ENCODE measurements at places on chromosomes 5 and 9.

GRCh38 chr9:38127271-38127839 is 58.3 kb upstream of the SHB start:
- no peak for DNase-seq

DNA sequence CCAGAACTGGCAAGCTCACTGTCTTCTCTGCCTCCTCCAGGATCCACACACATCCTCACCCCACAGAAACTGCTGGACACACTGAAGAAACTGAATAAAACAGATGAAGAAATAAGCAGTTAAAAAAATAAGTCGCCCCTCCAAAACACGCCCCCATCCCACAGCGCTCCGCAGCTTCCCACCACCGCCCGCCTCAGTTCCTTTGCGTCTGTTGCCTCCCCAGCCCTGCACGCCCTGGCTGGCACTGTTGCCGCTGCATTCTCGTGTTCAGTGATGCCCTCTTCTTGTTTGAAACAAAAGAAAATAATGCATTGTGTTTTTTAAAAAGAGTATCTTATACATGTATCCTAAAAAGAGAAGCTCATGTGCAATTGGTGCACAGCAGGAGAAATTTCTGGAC is 16.1 kb upstream of the CFAP157 start:
- DNase-seq, result no peak

DNA sequence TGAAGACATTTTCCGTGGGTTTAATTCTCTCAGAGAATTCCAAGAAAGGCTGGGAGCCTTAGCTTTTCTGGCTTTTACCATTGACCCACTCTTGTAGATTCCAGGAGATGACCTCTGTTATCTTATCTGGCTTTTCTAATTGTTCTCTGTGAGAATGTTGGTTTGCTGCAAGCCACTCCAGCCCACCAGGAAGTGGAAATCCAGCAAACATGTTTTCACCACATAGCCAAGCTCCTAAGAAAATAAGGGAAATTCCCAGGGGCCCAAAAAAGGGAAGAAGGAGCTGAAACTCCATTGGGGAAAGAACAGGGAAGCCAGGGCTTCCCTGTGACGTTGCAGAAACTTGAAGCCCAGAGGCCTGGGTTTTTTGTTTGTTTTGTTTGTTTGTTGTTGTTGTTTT is 19.7 kb downstream of the GPR107 start:
- no peak for DNase-seq

DNA sequence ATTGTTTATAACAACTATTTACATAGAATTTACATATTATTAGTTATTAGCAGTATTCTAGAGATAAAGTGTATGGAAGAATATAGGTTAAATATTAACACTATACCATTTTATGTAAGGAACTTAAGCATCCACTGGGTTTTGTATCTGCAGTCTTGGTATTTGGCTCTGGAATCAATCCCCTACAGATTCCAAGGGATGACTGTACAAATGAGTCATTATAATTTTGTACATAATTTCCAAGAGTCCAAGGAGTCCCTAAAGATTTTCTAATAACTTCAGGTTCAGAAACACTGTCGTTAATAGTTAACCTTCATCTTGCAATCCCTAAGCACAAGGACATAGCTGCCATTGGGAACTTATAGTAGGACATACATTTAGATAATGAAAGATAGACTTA is 254.8 kb upstream of the PDE4D start:
- DNase-seq, result no peak

GRCh38 chr5:13866792-13867191 is 77.7 kb downstream of the DNAH5 start:
- no peak for DNase-seq

GRCh38 chr9:78325846-78326360 is 29.0 kb downstream of the PSAT1 start:
- DNase-seq, result no peak

DNA sequence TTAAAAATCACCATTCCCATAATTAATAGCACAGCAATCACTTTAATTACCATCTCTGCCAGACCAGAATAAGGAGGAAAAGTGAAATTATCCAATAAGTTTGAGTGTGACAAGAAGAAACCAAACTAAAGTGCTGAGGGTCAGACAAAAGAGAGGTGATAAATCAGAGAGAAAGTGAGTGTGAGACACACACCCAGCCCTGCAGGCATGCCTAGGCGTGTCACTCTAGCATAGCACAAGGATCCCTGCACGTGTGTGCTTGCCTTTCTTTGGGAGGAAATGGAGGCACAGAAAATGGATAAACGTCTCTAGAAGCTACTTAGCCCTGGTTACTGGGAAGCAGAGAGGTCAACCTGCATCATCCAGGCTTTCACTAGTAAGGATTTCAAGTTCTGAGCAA is 56.2 kb downstream of the SEMA6A start:
- DNase-seq, result no peak

- peak; percentile 41 for DNase-seq
Measured at GRCh38 chr9:69546265-69546664, 125.9 kb downstream of the APBA1 start.

DNA sequence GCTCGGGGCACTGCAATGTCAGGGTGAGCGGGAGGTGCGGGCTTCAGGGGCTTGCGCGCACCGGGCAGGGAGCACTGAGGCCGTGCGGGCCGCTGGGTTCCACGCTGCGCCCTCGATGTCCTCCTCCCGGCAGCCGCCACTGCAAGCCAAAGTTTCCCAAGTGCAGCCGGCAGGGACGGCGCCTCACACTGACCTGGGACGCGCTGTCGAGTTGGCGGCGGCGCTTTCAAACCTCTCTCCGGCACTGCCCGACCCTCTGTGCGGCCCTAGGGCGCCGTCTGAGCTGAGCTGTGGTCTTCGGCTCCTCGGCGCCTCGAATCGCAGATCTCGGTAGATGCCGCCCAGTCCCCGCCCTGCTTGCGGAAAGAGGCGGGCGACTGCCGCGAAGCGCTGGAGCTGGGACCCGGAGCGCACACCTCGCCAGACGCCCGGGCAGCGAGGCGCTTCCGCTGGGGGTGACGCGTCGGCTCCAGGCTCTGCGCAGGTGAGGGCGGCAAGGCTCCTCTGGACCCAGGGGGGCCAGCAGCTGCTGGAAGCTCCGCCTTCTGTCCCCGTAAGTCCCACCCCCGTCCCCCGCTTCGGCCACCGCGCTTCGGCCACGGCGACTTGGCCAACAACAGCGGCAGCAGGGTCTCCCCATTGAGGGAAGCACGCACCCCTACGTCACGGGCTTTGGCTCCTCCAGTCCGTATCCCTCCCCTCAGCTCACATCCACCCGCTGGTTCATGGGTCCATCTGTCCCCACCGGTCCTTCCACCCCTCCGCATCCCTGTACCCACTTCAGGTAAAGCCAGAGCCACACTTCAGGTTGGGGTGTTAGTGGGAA is at the start of gene ANKRD34B:
Gene ANKRD34B (minus strand): TSS at position 320 of the 826 bp plus-strand sequence. CDS start 10,261 bp downstream, outside the sequence.
- no peak for DNase-seq

- no peak for DNase-seq
Measured at GRCh38 chr9:68998812-68999211, 15.1 kb downstream of the PRKACG start.

GRCh38 chr5:96730586-96730985 is 68.4 kb downstream of the CAST start:
- DNase-seq, result no peak

DNA sequence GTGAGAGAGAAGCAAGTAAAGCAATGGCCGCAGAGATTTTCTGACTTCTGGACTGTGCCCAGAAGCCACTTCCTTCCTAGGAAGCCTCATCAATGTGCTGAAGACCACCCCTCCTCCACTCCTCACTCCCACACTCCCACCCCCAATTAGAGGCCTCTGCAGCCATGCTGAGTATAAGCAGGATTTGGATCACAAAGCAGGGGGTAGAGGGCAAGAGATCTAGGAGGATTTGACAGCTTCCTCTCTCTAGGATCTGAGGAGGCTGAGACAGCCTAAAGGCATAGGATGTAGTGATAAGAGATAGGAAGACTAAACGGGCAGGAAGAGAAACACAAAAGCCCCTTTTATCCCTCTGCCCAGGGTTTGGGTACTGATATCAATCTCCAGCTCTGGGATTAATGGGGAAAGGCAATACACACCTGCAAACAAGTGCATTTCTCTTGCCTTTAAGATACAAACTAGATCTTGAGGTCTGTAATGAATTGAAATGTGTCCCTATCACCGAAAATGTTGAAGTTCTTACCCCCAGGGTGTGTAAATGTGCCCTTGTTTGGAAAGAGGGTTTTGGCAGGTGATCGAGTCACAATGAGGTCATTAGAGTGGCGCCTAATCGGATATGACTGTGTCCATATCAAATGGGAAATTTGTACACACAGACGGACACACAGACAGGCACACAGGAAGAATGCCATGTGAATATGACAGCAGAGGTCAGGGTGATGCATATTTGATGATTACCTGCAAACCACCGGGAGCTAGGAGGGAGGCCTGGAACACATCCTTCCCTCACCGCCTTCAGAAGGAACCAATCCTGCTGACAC is 28.5 kb downstream of the KCNV2 start:
- DNase-seq, result no peak

DNA sequence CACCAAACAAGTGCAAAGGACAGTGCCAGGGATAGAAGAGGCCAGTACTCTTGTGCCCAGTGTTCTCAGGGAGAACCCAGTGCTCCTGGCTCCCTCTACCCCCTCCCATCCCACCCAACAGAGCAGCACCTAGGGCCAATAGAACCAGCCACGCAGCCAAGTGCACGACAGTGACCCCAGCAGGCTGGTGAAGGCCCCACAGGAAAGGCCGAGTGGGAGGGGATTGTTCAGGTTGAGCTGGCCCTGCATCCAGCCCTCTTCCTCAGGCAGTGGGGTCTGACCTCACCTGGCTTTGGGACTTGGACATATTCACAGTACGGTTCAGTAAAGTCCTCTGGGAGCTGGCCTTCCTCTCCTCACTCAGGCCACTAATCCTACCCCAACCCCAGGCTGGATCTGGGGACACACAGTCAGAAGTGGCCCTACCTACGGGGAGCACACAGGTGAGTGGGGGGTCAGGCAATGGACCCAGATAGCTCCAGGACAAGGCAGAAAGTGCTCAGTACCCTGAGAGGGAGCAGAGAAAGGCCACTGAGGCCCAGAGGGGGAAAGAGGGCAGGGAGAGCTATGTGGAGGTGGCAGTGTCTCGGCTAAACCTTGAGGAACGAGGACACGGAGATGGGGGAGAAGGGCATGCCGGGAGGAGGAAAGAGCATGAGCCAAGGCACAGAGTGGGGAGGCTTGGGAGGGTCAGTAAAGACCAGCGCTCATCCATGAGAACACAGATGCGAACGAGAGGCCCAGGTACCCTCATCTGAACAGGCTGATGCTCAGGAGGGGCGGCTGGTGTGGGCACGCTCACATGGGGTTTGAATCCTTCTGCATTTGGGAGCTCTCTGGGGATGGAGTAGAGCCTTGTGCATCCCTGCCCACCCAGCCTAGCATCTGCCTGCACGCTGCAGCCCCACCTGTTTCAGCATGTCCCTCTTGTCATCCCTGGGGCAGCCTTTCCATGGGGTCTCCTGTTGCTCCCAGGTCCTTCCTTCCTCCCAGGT is 25.6 kb downstream of the POLR1E start:
- peak; percentile 10 for DNase-seq

- no peak for DNase-seq
Measured at GRCh38 chr5:153147891-153148623, 342.4 kb upstream of the GRIA1 start.
